ENCODE measurements at places on chromosomes 6 and 20.

- no peak for DNase-seq
Measured at GRCh38 chr6:139591075-139591865, 216.8 kb upstream of the CITED2 start.

DNA sequence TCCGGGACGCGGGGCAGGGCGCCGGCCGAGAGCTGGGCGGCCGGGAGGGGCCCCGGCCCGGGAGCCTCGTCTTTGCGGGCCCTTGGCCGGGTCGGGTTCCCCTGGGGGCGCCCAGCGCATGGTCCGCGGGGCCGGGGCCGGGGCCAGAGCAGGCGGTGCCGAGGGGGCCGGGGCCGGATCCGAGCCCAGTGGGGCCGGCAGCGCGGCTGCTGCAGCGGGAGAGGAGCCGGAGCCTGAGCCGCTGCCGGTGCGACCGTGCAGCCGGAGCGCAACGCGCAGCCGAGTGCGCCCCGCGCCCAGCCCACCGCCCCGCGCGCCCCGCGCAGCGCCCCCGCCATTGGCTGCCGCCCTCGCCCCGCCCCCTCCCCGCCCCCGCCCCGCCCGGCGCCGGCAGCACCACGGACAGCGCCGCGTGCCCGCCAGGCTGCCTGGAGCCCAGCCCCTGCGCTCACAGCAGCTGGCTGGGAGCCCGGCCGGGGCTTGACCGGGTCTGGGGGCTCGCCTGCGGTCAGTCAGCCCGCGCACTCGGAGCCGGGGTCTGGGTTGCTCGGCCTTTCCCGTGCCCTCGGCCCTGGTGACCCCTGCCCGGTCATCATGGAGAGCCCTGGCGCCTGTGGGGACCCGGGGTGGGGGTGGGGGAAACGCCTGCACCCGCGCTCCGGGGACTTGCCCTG, at the start of gene HRH3:
Gene HRH3, minus strand, starts transcription at position 287 of the 674 bp plus-strand sequence. CDS start 308 bp downstream, outside the sequence.
- DNase-seq: no peak

GRCh38 chr6:170132011-170132521, 158.8 kb downstream of the DLL1 start:
- no peak for DNase-seq

GRCh38 chr6:155021680-155022079, 26.6 kb downstream of the TIAM2 start:
- no peak for DNase-seq

- no peak for DNase-seq
Measured at GRCh38 chr6:109428889-109429477, 11.4 kb downstream of the PPIL6 start.

DNA sequence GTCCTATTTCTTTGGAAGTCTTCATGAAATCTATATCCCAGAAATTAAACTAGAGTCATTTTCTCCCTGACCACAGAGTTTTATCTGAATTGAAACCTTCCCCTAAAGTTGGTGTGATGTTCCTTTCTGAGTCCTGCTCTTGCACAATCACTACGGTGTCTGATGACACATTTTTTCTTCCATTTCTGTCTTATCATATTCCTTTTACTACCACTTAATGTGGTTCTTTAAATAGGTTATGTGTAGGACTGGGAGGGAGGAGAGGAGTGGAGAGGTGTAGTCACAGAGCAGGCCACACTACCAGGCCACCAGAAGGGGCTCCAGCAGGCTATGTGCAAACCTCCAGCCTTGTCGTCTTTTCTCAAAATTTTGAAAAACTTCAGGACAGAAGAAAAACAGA, 39.7 kb upstream of the ATXN1 start:
- no peak for DNase-seq

DNA sequence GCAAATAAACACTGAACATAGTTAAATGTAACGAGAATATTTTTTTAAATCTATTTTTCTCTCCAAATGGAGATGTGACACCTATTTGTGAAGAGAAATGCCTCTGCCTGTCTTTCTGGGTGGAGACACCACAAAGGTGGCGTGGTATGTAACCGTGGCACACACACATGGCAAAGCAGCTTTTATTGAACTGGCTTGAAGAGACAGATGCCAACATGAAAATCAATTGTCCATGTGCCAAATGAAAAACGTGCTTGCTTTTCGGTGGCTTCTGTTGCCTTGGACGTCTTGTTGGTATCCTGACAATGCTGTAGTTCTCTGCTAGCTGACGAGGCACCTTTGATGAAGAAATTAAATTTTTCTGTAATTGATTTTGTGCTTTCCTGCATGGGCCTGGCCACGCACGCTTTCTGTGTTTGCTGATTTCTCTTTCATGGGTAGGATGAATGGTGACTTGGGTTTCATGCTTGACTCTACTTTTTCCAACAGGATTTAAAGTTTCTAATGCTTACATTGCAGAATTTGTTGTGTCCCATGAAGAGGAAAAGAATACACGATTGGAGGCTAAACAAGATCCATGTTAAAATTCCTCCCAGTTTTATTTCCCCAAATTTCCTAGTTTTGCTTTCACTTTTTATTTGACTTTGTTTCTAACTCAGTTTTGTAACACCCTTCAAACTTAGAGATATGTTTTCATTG, 202.6 kb downstream of the TMEM242 start:
- no peak for DNase-seq

GRCh38 chr20:56373942-56374341, 15.2 kb downstream of the FAM210B start:
- DNase-seq: no peak

GRCh38 chr20:39676241-39676640, 714.1 kb downstream of the DHX35 start:
- no peak for DNase-seq

- DNase-seq: no peak
Measured at GRCh38 chr6:137362878-137363804, 131.1 kb downstream of the OLIG3 start.
